A549 treated with CORT108297 at 1 μM for 4 hours (cell line): ENCODE measurements at places on chromosomes 7 and 10. TPM values are rescaled to one million over a fixed set of nuclear protein-coding genes. Genes with fewer than 3 reads are reported as not detected.

Gene FGF8
- total RNA-seq: not detected in 5 replicates

Gene ADAM22
- 0.18 to 0.40 TPM (median 0.34 TPM) in 5 replicates for total RNA-seq

Gene ZNF488
- total RNA-seq: 10.3 to 15.1 TPM (median 13.3 TPM) in 5 replicates

Gene GPR158
- 0.03 to 0.05 TPM (median 0.04 TPM) in 4 of 5 replicates, not detected in the other for total RNA-seq
